HTR-8/SVneo (cell line): ENCODE measurements at places on chromosomes 6 and 20.

DNA sequence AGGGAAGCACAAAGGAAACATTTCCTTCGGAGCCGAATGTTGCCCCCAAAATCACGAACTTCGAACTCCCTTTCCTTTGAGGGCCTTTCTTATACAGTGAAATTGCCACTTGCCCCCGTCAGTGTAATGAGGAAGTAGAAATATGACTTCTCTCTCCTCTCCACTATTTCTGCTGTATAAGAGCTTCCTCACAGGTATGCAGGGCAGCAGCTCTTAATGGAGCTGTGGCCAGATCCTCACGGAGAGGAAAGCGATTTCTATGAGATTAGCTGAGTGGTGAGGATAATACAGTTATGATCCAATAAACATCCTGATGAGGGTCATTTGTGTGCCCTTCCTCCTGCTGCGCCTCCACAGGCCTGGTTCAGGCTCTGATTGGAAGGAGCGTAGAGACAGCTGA lies 10.8 kb upstream of the CPNE5 start:
- no peak for DNase-seq

DNA sequence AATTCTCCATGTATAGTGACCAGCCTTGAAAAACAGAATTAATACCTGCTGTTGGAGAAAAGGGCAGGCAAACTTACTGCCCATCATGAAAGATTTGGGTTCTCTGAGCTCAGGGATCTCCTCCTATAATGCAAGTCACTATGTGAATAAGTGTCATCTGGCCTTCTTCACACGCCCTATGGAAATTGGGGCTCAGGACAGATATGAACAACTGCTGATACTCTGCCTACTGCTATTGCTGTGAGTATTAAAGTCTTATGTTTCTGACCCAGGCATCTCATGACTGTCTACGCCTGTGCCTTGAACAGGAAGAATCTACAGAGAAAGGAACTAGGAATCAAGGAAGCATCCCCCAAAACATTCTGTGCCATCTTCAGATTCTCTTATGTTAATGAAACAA lies 226.1 kb downstream of the SOD2 start:
- no peak for DNase-seq

- no peak for DNase-seq
Measured at GRCh38 chr6:40630051-40630450, 42.9 kb upstream of the LRFN2 start.

GRCh38 chr20:31710423-31711108 lies 12.1 kb downstream of the BCL2L1 start:
- DNase-seq: no peak
